HT-29 (cell line): ENCODE measurements at places on chromosomes 12 and 14.

DNA sequence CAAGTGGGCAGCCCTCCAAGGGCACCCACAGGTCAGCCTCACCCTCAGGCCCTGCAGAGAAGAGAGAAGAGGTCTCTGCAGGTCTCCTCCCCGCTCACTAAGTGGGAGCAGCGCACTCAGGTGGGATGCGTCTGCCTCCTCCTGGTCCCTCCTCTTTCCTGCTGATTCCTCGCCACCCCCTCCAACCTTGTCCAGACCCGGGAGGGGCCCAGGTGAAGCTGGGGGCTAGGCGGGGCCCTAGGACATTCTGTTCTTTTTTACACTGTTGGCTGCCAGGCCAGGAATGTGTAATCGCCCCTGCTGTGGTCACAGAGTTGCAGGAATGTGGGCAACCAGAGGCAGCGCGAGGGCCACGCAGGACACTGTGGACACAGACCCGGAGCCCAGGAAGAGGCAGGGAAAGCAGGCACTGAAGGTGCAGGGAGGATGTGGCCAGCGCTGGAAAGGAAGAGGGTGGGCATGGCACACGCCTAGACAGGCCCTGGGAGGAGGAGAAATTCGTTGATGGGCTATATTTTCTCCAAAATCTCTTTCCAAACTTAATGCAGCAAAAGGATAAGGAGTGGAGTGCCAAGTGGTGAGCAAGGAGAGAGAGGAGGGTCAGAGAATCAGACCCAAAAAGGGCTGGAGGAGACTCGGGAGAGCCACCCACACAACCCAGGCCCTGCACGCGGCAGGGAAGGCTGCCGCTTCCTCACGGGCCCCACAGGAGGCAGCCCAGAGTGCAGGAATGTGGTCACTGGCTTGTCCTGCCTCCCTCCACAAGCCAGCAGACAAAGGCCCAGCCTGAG is 911 bp upstream of the SCNN1A start:
- DNase-seq = peak; percentile 82

GRCh38 chr14:75274899-75275569 is 3.6 kb upstream of the FOS start:
- no peak for DNase-seq

- DNase-seq = peak; percentile 27
Measured at GRCh38 chr14:23816371-23816770, 137.2 kb upstream of the DHRS4 start.

DNA sequence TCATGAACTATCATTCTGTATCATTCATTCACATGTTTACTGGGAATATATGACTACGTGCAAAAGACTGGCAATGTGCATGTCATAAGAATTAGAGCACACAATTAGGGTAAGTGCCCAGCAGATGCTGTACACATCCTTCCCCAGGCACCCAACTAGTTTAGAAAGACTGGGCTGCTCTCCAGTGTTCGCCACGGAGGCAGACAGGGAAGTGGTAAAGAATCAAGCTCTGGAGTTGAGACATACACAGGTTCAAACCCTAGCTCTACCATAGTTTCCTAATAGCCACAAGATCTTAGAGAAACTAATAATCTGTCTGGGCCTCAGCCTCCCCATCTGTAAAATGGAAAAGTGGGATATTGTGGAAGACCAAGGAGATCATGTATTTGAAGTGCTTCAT is 6.8 kb downstream of the TMCC3 start:
- DNase-seq = no peak

GRCh38 chr12:29224572-29224971 is 75.5 kb downstream of the FAR2 start:
- no peak for DNase-seq

DNA sequence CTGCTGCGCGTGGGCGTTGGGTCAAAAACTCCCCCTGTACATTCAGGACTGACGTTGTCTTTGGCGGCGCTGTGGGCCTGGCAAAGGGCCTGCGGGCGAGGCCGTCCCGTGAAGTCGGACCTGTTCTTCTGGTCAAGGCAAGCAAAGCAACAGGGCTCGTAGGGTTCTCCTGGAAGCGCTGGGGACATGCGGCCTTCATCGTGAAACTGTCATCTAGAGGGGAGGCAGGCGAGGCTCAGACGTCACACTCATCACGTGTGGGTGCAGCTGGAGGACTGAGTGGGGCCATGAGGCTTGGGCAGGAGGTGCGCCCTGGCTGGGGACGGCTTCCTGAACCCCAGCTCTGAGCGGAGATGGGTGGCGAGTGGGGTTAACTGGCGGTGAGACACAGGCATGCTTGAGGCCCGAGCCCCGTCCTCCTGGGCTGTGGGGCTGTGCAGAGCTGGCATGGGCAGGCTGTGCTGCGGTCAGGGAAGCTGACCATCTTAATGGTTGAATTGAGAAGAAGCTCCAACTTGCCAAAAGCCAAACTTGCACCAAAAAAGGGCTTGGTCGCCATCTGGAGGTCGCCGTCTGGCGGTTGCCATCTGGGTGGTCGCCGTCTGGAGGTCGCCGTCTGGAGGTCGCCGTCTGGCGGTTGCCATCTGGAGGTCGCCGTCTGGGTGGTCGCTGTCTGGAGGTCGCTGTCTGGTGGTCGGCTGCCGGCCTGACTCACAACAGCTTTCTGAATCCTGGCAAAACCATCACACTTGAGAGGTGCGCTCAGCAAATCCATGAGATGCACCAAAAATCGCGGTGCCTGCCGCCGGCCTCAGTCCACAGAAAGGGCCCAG is 66.2 kb downstream of the NOC4L start:
- no peak for DNase-seq

GRCh38 chr12:66735275-66735674 is 56.4 kb upstream of the GRIP1 start:
- DNase-seq = no peak

DNA sequence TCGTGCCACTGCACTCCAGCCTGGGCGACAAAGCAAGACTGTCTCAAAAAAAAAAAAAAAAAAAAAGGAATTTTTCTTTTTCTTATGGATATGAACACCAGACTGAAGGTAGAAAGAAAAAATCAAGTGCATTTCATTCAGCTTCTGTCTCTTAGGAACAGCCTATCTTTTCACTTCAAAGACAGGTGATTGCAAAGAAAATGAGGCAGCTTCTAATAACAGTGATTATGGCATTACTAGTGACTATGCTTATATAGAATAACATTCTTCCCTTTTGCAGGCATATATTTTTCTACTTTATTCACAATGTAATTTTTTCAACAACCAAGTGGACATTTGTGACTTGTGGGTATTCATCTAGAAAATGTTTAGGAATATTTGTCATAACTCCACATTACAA is 295.5 kb upstream of the ATXN7L3B start:
- DNase-seq = no peak
